ENCODE measurements at places on chromosomes 16 and 17.

GRCh38 chr17:45664921-45665320 is 119.2 kb upstream of the CRHR1 start:
- DNase-seq, result no peak

DNA sequence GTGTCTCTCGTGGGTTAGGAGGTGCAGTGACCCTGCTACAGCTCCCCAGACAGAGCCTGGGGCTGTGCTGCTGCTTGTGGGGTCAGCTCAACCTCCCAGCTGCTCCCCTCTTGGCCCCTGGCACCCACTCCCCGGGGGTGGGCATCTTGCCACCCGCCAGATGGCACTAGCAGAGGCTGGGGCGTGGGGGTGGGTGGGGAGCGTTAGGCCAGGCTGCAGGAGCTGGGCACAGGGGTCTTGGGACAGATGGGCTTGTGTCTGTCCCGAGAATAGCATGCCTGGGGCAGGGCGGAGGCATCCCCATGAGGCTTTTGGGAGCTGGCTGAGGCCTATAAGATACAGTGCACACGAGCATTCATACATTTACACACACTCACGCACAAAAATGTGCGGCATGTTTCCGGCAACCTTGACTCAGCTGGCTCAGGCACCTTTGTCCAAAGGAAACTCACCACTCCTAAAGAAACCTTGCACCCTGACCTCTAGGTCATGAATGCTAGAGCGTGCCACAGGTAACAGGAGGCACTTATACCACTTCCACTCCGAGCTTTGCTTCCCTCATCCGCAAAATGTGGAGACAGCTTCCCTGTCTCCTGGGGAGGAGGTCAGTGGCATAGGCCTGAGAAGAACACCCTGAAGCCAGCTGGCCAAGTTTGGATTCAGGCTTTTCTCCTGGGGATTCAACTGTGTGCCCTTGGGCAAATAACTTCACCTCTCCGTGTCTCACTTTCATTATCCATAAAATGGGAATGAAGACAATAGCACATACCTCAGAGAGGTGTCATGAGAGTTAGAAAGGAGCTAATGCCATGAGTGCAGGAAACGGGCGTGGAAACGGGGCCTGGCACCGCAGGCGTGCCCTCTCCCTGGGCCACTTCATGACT is 78.9 kb upstream of the LHX1 start:
- no peak for DNase-seq

DNA sequence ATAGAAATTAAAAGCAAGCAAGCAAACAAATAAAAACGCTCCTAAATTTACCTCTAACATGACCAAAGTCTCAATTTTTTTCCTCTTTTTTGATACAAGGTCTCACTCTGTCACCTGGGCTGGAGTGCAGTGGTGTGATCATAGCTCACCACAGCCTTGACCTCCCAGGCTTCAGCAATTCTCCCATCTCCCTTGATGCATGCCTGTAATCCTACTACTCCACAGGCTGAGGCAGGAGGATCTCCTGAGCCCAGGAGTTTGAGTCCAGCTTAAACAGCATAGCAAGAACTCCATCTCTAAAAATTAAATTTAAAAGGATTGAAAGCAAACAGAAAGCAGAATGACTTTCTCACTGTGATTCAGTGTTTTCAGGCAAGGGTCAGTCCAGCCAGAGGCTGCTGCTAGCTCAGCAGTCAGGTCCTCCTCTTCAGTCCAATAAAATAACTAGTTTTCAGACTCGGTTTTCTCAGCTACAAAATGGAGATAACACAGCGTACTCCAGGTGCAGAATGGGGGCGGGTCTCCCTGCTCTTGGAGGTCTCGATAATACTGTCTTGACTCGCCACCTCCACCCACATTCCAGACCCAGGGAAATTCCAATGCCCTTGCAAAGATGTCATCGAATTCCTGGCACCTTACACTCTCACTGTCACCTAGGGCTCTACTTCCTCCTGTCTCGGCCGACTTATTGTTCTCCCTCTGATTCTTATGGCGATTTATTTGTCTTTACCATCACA is 20.7 kb upstream of the MRTFB start:
- DNase-seq, result no peak

- no peak for DNase-seq
These were observed 17.5 kb downstream of the NOS2 start for GRCh38 chr17:27782791-27783206.

DNA sequence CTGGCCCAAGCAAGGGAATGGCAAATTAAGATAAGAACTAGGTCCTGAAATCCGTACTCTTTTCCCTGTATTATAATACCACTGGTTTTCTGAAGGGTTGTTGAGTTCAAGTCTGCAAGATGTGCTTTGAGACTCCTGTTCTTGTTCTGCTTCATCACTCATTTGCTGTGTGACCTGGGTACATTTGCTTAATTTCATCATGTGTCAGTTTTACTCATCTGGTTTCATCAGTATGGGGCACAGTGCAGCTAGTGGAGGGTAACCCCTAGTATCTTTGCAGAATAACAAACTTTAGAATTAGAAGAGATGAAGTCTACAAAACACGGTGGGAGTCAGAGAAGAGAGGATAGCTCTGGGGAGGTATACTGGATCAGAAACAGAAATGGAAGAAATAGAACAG is 21.9 kb upstream of the EFCAB13 start:
- DNase-seq, result no peak

- no peak for DNase-seq
These were observed 41.9 kb upstream of the RHBDL3 start for GRCh38 chr17:32223703-32224102.

DNA sequence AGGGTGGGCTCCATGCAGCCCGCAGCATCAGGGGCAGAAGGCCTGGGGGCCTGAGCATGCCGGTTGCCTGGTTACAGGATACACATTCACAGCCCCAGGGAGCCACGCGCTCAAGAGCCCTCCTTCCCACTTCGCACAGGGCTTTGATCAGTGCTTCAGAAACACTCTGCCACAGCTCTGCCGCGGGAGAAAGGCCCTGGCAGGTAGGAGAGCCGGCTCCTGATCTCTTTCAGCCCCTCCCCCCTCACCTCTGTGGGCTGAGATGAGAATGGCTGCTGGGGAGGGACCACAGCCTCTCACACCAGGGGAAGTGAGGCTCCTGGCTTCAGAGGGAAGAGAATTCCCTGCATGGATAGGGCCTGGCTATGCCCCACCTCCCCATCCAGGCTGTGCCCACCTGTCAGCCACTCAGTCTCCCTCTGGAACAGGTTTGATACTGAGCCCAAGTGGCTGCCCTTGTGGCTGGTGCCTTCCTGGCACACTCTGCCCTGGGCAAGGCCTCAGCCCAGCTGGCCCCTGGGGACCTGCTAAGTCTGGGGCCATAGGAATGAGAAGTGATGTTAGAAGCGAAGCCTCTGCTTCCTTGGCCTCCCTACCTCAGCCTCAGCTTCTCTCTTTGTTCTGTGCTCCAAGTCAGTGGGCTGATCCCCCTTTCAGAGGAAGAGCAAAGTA is 8.6 kb downstream of the DOK4 start:
- DNase-seq, result no peak

DNA sequence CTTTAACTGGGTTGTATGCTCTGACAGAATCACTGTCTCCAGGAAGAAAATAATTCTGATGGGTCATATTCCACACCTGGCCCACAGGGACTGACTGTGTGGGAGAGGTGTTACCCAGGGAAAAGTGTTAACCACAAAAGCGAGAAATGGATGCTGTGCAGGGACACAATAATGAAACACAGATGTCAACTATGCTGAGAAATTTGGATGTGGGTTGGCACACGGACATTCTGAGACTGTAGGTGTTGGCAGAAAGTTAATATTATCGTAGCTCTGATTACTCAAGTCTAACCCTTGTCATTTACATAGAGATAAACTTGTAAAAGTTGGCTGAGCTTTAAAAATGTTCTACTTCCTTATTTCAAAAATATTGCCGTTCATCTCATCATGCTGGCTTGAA is 19.6 kb downstream of the TMC5 start:
- DNase-seq, result no peak

- no peak for DNase-seq
These were observed 10.9 kb upstream of the ST6GALNAC1 start for GRCh38 chr17:76654408-76654807.

- DNase-seq, result no peak
These were observed 3.6 kb upstream of the GSE1 start for GRCh38 chr16:85609539-85609938.

- no peak for DNase-seq
These were observed 257.8 kb downstream of the CPPED1 start for GRCh38 chr16:12545792-12546342.

- no peak for DNase-seq
These were observed 31.3 kb downstream of the DCUN1D3 start for GRCh38 chr16:20868890-20869289.

- peak; percentile 32 for DNase-seq
These were observed 15.6 kb upstream of the ZFPM1 start for GRCh38 chr16:88437367-88437964.

GRCh38 chr16:81273223-81273950 is 34.9 kb downstream of the BCO1 start:
- no peak for DNase-seq

- DNase-seq, result peak; percentile 58
These were observed 73.4 kb upstream of the TNRC6C start for GRCh38 chr17:77884967-77885641.

GRCh38 chr16:89325861-89326471 is 108.5 kb downstream of the ZNF778 start:
- DNase-seq, result no peak

- no peak for DNase-seq
These were observed 326.8 kb downstream of the SEC14L1 start for GRCh38 chr17:77467521-77467920.

GRCh38 chr16:55036371-55036821 is 105.7 kb downstream of the IRX5 start:
- DNase-seq, result no peak

- no peak for DNase-seq
These were observed 180.2 kb downstream of the MSI2 start for GRCh38 chr17:57436565-57436964.

DNA sequence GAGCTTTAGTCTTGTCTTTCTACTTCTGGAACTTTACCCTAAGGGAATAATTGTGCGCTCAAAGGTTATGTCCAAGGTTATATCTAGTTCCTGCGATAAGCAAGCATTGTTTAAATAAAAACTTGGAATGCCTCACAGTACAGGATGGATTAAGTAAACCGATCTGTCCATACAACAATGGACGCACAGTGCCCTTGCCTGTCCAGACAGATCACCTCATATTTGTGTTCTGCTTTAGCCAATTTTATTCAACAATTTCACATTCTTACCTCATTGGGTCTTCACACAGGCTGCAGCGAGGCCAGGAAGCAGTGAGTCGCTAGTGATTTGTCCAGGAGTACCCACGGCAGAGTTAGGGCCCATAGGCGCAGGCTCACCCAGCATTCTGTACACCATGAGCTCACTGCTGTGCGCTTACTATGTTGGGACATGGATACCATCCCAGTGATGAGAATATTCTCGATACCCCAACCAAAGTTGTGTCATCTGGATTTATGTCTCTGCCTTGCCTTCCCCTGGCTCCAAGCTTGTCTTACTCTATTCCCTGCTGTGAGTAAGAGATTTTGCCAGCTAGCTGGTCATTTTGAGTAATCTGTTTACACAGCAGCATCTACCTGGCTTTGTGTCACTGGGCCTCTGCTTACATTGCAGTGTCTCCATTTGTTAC is 39.8 kb downstream of the USP43 start:
- no peak for DNase-seq

DNA sequence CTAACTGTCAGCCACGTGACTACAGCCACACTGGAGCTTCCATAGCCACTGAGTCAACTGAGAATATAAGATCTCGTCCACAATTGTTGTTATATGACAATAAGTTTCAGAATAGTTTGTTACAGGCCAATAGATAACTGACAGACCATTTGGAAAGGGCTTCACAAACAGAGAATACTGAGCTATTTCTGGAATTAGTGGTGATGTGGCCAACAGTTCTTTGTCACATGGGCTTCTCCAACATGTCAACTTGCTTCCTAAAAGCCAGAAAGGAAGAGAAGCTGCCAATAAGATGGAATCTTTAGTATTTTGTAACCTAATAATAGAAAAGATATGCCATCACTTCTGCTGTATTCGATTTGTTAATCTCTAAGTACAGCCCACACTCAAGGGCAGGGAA is 1220.4 kb downstream of the CDH8 start:
- no peak for DNase-seq

GRCh38 chr17:7219812-7220592 is at the start of the genes ACADVL and DLG4:
Gene ACADVL, plus strand, starts transcription at chr17:7219938. Its CDS starts 47 bp downstream, at chr17:7219985.
Gene DLG4, minus strand, starts transcription at chr17:7219836.
- DNase-seq, result peak; percentile 79

DNA sequence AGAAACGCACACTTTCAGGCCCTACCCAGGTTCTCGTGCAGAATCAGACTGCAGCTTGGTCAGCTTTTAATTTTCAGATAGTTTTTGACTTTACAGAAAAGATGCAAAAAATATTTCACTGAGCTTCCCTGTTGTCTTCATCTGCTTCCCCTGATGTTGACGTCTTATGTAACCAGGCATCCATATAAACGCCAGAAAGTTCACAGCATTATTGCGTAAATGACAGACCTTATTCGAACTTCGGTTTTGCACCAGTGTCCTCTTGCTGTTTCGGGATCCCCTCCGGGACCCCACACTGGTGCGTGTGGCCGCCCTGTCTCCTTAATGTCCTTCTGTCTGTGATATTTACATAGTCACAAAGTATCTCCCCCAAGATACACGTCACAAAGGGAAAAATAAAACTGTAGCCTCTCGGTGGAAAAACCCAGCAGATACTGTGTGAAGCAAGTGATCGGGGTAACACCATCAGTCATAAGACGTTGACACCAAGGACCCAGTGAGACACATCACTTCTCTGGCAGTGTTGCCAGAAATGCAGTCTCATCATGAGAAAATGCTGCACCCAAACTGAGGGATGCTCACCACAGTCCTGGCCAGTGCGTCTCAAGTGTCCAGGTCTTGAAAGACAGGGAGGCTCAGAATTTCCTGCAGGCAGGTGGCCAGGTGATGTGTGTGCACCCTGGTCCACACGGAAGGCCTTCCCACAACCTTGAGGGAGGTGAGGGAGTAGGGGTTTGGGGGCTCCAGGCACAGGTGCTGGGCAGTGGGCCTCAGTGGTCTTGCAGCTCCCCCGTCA is 4.3 kb downstream of the BANP start:
- DNase-seq, result no peak

- no peak for DNase-seq
These were observed 208.2 kb downstream of the FTO start for GRCh38 chr16:53912155-53912554.

DNA sequence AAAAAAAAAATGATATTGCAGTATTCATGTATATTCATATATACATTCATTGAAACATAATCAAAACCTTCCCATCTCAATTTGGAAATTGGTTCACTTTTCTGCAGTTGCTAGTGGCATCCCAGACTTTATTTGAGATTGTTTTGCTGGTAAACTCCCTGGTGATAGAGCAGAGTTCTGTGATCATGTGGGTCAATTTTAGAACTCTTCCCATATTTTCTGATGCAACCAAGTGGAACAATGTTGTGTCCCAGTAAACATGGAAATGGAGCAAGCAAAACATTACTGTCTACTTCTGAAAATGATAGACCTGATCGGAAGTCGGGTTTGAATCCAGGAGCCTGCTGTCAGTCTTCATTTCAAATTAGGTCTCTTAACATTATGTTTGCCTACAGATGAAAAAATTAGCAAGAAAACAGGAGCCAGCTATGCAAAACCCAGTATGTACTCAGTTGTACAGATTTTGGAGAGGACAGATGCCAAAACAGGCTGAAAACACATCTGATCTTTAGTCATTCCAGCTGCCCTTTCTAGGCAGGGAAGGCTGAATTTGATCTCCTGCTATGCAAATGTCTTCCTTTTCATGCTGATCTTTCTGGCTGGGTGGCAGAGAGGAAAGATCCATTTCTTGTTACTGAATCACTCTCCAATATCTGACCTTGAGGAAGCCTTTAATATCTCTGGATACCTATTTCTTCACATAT is 786.6 kb upstream of the SOX9 start:
- DNase-seq, result no peak
